GM03348 (cell line): ENCODE measurements at places on chromosomes 1 and 21.

GRCh38 chr1:156394082-156394481 is 25.1 kb downstream of the RHBG start:
- DNase-seq = no peak

DNA sequence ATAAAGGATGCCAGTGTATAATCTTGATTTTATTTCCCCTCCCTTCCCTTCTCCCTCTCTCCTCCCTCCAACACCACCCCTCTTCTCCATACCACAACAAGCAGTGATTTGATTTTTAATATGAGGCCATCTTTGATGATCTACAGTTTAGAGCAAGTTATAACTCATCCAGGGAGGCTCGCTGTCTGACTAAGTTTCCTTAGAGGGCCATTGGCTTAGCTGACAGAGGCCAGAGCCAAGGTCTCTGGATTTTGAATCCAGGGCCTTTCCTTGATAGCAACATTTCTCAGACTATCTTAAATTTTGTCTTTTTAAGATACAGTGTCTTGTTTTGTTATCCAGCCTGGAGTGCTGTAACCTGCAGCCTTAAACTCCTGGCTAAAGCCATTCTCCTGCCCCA is 431.0 kb upstream of the USP24 start:
- no peak for DNase-seq

GRCh38 chr1:6257541-6258069 is 3.3 kb downstream of the GPR153 start:
- DNase-seq = no peak

- no peak for DNase-seq
These were observed 19.4 kb downstream of the SLC26A9 start for GRCh38 chr1:205923651-205924459.

GRCh38 chr1:244100704-244101453 is 49.8 kb downstream of the ZBTB18 start:
- peak; percentile 9 for DNase-seq

- DNase-seq = peak; percentile 56
These were observed 4.9 kb upstream of the SHISA4 start for GRCh38 chr1:201883786-201884185.

- DNase-seq = no peak
These were observed 108.9 kb downstream of the CRYAA start for GRCh38 chr21:43277481-43278351.

DNA sequence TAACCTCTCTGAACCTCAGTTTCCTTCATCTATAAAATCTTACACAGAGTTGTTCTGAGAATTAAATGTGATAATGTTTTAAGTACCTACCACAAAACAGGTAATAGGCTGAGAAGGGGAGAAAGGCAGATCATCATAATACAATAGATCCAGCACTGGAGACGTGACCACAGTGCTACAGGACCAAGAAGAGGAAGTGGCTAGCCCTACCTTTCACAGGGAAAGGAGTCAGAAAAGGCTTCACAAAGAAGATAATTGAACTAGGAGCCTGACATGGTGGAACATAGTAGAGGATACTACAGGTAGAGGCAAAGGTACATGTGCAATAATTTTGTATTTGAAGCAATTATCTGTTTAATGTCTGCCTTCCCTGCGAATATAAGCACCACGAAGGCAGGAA is 45.1 kb downstream of the ERI3 start:
- DNase-seq = no peak

GRCh38 chr1:211605034-211605433 is 26.1 kb upstream of the SLC30A1 start:
- DNase-seq = no peak

GRCh38 chr1:30101487-30102227 is 621.7 kb downstream of the MATN1 start:
- DNase-seq = peak; percentile 28

GRCh38 chr1:185377831-185378230 is 60.8 kb upstream of the IVNS1ABP start:
- no peak for DNase-seq

- DNase-seq = no peak
These were observed 6.0 kb downstream of the ZCCHC17 start for GRCh38 chr1:31302709-31303441.

DNA sequence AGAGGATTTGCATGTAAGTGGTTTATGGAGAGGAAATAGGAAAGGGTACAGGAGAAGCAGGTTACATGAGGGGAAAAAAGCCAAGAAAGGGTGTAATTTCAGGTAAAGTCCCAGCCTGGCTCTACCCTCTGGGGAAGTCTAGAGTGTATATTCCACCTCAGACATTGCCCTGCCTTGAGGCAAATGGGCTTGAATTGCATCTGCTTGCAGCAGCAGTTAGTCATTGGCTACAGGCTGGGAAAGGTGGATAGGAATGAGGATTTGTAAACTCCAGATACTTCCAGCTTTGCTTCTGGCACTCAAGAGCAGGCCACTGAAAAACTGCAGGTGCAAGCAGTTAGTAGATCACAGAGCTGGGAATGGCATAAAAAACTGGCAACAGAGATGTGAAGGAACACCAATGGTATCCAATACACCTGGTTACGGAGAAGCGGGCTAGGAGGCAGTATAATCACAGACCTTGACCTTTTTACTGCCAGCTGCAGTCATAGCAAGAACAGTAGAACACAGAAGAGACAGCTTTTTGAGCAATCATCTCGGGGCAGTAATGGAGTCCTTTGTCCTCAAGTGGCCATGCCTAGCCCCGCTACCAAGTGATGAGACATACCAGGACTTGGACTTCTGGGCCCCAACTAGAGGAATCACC is 226.9 kb upstream of the NRIP1 start:
- no peak for DNase-seq

DNA sequence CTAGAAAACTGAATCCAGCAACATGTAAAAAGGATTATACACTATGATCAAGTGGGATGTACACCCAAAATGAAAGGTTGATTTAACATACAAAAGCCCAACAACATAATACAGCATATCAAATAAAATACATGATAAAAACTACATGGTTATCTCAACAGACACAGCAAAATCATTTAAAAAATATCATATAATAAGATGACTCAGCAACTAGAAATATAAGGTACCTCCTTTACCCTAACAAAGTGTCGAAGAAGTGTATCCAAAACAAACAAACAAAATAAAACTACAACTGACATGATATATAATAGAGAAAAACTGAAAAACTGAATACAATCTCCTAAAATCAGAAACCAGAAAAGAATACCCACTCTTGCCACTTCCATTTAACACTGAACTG is 969.1 kb downstream of the AMY1C start:
- DNase-seq = no peak

- DNase-seq = no peak
These were observed 9.9 kb downstream of the ANGPTL7 start for GRCh38 chr1:11198851-11199594.

DNA sequence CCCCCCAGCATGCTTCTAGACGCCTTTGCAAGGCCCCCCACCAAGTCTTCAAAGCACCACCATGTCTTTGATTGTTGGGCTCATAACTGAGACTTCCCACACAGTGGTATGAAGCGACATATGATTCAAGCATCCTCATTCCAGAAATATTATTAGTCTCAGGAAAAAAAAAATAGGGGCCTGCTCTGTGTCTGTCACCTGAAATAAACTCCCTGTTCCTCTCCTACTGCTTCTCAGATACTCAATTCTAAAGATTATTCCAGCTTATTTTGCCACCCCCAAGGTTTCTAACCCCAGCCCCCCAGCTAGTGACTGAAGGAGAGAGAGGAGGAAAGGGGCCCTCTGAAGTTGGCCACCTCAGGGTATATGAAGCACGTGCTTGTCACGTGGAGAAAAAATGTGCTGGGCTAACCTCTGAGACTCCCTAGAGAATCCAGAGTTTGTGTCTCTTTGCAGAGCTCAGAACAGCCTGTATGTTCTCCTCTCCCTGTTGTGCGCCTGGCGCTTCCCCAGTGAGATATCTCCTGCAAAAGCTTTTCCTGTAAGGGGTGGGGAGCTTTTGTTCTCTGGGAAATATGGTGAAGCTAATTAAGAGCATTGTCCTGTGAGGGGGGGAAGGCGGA is 35.9 kb upstream of the RASAL2 start:
- peak; percentile 64 for DNase-seq

DNA sequence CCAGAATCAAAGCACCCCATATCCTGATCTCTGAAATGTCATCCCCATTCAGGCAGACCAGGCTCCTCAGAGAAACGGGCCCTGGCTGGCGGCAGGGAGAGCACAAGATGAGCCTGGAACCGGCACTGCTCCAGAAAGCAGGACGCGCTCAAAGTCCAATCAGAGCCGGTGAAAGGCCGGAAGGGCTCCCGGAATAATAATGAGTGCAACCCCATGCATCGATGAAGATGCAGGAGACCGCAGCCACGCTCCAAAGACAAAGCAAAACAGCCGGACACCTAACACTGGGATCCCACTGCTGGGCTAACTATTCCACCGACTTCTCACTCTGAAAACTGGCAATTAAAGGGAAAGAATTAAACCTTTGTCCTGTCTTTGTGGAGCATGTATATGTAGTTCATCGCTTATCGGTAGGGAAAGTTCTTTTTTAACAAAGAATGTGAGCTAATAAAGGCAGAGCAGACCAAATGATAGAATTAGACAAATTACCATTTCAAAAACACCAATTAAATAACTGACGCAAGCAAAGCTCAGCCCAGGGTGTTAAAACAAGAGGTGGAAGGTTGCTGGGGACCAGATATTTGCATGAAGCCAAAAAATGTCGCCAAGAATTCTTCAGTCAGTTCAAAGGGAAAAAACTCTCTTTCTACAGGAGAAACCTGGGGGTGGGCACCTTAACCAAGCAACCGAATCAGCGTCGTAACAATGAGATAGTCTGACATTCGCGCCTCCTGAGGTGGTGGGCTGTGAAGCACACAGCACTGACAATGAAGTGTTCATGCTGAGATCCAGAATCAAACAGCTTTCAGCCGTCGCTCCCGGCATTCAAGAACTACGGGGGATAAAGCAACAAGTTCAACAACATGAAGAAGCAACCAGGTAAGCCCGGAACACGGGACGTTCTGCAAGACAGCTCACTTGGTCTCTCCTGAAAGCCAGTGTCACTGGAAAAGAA is 95.2 kb downstream of the NPHP4 start:
- no peak for DNase-seq

DNA sequence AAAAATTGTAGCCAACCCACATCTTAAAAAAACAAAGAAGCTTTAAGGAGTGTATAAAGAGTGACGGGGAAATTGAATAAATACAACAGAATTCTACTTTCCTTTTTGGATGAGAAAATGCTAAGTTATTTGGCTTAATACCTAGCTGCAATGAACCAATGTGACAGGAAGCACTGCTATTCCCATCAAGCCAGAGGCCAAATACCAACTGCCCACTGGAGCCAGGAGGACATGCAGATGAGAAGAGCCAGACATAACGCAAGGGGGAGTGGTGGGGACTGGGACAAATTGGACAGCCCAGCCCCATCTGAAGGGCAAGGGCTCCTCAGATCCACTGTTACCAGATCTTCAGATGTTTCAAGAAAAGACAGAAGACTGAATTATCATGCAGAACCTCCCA is 25.7 kb downstream of the DNAJC11 start:
- DNase-seq = no peak

- peak; percentile 43 for DNase-seq
These were observed 21.7 kb upstream of the PEF1 start for GRCh38 chr1:31666263-31666963.

GRCh38 chr21:19049567-19049966 is 646.0 kb upstream of the TMPRSS15 start:
- DNase-seq = no peak

GRCh38 chr1:117493906-117494305 is 111.9 kb upstream of the TENT5C start:
- no peak for DNase-seq

DNA sequence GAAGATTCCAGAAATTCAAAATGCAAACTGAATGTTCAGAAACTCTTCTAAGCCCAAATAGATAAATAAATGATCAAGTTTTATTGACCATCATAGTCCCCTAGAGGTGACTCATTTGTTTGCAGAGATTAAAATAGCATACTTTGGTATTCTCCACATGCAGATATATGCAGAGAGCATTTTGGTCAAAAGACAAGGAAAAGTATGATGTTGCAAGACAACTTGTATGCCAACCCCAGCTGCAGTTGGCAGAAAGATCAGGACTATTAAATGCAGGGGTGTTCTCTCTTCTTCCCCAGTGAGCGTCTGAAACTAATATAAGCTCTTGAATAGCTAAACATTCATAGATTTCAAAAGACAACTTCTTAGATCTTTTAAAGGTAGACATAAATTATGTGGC is 404.9 kb downstream of the LTN1 start:
- peak; percentile 42 for DNase-seq
